ENCODE measurements at places on chromosomes 7 and 10.

- peak; percentile 63 for DNase-seq
Measured at GRCh38 chr10:47257396-47258120, 42.4 kb upstream of the GDF10 start.

DNA sequence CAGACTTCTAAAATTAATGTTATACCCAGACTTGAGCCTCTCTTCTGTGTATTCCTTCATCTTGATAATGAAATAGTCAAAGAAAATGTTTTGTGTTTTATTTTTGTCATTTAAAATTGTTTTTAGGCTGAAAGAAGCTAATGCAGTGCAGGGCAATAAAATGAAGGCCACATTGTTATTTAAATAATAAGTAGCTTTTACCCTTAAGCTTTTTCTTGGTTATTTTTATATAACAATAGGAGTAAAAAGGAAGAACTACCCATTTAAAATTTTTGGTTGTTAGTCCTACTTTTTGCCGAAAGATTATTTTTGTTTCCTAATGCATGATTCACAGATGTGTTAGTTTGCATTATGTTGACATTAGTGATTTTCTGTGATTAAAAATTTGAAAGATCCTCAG, 181.0 kb upstream of the MEOX2 start:
- DNase-seq, result no peak

- no peak for DNase-seq
Measured at GRCh38 chr7:121373177-121373576, 22.9 kb downstream of the FAM3C start.

- no peak for DNase-seq
Measured at GRCh38 chr10:46266306-46266985, 20.4 kb upstream of the ANTXRL start.

DNA sequence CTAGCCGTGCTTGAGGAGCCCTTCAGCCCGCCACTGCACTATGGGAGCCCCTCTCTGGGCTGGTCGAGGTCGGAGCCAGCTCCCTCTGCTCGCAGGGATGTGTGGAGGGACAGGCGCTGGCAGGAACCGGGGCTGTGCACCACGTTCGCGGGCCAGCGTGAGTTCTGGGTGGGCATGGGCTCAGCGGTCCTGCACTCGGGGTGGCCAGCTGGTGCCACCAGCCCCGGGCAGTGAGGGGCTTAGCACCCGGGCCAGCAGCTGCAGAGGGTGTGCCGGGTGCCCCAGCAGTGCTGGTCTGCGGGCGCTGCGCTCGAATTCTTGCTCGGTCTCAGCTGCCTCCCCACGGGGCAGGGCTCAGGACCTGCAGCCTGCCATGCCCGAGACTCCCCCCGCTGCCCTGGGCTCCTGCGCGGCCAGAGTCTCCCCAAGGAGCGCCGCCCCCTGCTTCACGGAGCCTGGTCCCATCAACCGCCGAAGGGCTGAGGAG, 90.8 kb upstream of the NRG3 start:
- no peak for DNase-seq

Data from CD4-positive, alpha-beta T cell treated with Interleukin-2 at 100 ng/mL for 4 hours (primary cell).